ENCODE measurements at places on chromosomes 1 and 21.
A peak's percentile ranks its signal among the peaks of the same experiment; 100 is the strongest.

GRCh38 chr1:13573586-13573985 lies 10.0 kb upstream of the PDPN start:
- no peak for DNase-seq

DNA sequence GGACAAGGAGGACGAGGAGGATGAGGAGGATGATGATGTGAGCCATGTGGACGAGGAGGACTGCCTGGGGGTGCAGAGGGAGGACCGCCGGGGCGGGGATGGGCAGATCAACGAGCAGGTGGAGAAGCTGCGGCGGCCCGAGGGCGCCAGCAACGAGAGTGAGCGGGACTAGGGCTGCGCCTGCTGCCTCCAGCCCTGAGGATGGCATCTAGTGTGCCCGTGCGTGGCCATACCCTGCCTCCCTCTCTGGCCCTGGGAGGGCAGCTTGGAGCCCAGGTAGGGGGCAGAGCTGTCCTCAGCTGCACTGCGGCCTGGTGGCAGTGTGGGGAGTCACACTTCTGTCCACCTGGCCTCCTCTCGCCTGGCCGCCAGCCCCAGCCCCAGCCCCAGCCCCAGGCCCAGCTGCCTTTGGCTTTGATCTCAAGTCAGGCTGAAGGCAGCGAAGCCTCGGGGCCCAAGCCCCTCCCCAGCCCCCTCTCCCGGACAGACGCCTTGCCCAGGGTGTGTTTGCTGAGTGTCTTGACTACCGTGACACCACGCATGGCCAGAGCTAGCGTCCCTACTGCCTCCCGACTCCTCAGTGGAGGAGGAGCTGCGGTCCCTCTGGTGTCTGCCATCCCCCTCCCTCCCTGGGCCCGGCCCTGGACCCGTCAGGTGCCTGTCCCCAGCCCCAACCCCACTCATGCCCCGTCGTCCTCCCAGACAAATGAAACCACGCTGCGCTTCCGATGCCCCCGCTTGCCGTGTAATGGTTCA lies 155.2 kb downstream of the PEX14 start:
- no peak for DNase-seq

GRCh38 chr21:16514316-16514715 lies 784.5 kb downstream of the USP25 start:
- DNase-seq: no peak

GRCh38 chr1:225963735-225964530 lies 22.9 kb upstream of the LEFTY2 start:
- DNase-seq: no peak

DNA sequence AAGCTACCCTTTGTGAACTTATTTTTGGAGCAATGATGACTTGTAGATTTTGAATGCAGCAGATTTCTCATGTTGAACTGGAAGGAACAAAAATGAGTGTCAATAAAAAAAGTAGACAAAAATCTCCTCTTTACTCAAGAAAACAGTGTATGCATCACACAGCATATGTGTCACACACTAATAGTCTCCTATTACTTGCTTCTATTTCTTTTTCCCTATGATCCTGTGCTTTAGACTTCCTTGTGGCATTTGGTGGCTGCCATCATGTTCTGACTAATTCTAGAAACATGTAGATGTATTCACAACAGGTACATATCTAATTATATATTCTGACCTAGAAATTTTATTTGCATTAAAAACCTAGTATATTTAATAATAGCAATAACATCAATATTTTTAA lies 14.3 kb downstream of the RC3H1 start:
- DNase-seq: no peak

- DNase-seq: no peak
Observed at GRCh38 chr1:205088341-205088740, 4.1 kb upstream of the TMEM81 start.

DNA sequence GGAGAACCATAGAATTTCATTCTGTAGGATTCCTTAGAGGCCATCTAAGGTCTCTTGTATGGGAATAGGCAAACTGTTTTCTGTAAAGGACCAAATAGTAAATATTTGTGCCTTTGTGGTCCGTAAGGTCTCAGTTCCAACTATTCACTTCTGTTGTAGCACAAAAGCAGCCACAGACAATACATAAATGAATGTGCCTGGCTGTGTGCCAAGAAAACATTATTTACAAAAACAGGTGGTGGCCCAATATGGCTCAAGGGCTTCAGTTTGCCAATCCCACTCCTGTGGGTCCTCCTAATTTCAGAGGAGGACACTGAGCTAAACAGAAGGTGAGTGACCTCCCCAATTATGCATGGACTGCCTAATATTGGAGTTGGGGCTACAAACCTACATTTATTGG lies 67.6 kb upstream of the EDEM3 start:
- no peak for DNase-seq

DNA sequence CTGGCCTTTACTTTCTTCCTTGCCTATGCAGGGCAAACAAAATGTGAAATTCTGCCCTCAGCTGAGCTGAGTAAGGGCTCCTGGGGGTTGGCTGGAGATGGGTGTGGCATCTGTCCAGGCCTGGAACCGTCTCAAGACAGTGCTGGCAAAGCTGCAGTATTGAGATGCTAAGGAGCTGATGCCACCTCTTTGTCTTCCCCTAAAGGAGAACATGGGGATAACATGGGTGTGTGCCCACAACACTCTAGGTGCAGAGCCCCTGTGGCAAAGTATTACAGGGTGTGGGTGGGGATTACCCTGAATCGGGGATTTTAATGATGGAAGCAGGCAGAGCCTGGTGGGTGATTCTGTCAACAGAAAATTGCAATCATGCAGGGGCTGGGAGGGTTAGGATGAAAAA lies 2.5 kb upstream of the ST3GAL3 start:
- DNase-seq: no peak

DNA sequence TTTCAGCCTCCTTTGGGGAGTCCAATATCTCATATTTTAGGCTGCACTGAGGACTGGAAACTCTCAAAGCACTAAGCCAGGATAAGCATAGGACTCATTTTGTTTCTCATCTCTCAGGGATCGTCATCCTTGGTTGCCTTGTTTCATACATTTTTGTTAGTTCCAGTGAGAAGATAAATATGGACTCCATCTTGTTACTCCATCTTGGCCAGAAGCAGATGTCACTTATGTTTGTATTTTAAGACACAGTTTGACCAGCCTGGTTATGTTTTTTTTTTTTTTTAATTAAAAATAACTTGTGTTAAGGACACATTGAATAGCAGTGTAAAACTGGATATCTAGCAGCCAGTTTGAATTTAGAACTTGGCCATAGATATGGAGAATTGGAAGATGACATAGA lies 34.7 kb downstream of the DISP3 start:
- no peak for DNase-seq

DNA sequence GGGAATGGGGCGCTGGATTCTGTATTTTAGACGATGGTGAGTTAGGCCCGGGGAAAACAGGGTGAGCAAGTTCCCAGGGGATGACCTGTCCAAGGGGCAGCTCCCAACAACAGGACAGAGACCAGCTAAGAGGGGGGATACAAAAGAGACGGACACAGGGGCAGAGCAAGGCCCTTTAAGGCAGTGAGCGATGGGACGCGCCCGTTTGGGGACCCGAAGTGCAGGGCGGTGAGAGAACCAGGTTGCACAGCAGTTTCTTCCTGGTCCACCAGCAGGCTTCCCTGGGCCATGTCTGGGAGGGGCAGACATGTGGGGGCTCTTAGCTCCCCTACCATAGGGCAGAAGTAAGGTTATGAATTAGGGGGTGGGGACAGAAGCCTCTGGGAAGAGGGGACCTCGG lies 22.0 kb downstream of the INAVA start:
- no peak for DNase-seq

- DNase-seq: no peak
Observed at GRCh38 chr1:239458144-239458500, 71.8 kb downstream of the CHRM3 start.

DNA sequence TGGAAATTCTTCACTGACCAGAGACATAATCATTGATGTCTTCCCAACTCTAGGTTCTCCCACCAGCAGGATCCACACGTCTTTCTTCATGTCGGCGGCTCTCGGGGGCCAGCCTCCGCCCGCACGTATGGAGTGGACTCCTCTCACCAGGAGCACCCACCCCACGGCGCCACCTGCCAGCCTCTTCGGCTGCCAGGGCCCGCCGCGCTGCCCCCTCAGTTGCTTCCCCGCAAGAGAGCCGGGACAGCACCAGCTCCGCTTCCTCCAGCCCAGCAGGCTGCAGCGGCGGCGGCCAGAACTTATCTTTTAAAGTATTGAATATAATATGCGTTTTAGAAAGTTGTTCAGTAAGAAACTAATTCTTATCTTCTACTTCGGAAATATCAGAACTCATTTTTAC lies 273.5 kb downstream of the LIPI start:
- DNase-seq: no peak

DNA sequence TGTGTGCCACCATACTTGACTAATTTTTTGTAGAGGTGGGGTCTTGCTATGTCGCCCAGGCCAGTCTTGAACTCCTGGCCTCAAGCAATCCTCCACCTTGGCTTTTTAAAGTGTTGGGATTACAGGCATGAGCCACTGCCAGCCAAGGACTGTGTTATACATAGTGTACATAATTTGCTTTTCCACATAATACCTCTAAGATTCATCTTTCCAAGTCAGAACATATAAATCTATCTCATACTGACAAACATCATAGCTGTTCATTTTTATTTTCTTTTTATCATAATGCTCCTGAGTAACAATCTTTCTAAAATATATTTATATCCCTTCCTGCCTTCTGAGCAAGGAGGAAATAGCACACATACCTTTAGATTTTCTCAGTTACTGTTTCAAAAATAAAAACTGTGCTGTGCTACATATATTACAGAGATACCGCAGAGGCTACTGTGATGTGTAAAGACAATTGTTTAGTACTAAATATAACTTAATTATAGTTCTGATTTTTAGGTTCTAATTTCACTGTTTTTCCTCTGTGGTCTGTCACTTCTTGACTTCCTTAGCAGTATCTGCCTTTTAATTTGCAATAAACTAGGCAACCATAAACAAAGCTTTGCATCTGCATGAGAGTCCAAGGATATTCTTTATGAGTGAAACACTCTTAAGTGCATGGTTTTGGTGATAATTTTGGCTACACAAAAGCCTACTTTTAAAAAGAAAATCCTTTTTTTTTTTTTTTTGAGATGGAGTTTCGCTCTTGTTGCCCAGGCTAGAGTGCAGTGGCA lies 59.3 kb downstream of the EYA3 start:
- DNase-seq: no peak

DNA sequence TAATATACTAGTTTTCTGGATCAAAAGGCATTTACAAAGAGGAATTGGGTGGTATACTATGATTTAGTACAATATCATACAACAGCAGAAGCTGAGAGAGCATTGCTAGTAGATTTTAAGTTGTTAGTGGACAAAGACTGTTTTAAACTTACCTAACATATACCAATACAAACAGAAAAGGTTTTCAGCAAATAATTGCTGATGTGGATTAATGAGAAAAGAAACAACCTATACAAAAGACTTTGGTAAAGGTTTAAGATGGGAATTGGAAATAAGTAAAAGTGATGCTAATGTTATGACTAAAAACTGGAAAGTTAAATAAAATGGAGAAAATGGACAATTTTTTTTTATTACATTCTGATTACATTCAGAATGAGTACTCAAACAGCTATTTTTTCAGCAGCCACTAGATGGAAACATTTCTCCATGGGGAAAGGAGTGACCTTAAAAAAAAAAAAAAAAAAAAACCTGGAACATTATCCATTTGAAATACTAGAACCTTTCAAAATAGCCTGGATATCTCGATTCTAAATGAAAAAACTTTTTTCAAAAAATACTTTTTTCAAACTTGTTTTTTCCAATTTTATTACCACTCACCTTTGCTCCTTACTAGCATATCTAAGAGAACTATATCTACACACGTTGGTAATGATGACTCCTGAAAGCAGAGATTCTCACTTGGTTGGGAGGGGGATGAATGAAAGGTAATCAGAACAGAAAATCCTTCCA lies 55.4 kb downstream of the EPRS1 start:
- no peak for DNase-seq

- peak; percentile 58 for DNase-seq
Observed at GRCh38 chr1:20194757-20195461, 8.6 kb upstream of the PLA2G2C start.

DNA sequence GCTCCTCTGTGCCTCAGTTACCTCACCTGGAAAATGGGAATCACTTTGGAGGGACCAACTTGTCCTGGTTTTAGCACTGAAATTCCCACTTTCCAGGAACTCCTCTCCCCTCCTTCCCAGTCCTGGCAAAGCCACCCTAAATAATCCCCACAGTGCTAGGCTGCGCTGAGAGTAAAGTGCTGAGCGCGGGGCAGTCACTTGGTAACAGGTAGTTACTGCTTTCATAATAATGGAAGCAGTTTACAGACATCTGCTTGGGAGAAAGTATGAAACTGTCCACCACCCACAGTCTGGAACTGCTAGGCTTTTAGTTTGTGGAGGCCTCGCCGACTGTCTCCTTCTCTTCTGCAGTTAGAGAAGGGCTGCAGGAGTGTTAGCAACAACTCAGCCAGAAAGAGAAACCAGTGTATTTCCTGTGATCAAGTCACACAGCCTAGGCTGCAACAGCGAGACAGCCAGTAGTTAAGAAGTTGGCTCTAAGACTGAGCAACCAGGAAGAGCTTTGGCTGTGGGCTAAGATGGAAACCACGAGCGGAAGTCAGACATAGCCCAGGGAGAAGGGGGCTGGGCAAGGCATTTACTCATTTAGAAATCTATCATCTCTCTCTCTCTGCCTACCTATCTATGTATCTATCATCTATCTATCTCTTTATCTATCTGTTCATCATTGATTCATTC lies 30.8 kb upstream of the ABCG1 start:
- DNase-seq: peak; percentile 65

DNA sequence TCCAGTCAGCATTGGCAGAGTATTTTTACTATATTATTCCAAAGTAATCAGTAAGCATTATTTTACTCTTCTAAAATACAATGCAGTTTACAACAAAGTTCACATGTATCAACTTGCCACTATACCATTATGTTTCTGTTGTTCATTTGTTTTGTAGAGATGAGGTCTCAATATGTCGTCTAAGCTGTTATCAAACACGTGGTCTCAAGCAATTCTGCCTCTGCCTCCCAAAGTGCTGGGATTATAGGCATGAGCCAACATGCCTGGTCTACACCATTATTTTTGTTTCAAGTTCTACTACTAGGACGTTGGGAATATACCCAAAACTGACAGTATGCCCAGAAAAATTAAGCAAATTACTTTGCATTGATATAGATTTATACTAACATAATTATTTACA lies 19.8 kb downstream of the FAF1 start:
- no peak for DNase-seq

DNA sequence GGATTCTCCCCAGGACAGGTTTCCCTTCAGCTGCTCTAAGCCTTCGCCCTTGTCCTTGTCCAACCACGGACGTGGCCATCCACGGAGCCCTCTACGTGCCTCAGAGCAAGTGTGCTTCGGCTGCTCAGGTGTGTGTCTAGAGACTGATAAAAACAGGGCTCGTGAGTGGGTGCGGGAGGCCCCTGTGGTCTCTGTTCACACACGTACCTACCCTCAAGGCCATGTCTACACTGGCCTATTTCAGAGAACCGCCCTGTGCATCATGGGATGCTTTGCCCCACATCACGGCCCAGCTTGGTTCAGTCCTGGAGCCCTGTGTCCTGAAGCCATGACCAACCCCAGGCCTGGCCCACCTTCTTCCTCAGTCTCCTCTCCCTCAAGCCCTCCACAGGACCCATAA lies 24.6 kb upstream of the RUNX3 start:
- DNase-seq: no peak

GRCh38 chr1:239467730-239468129 lies 81.4 kb downstream of the CHRM3 start:
- no peak for DNase-seq

- no peak for DNase-seq
Observed at GRCh38 chr1:20158358-20159070, 19.4 kb downstream of the PLA2G2F start.

GRCh38 chr1:23424293-23425192 lies at the start of gene TCEA3:
TSS of gene TCEA3 (minus strand) at chr1:23424748. CDS start at chr1:23424633, 115 bp downstream.
- DNase-seq: no peak

GRCh38 chr1:26161415-26162219 lies 2.7 kb downstream of the FAM110D start:
- no peak for DNase-seq

Measured in activated CD4-positive, CD25-positive, alpha-beta regulatory T cell (primary cell).